Activated CD8-positive, alpha-beta memory T cell treated with anti-CD3 and anti-CD28 coated beads for 4 hours (primary cell): ENCODE measurements at places on chromosomes 5 and 9.

DNA sequence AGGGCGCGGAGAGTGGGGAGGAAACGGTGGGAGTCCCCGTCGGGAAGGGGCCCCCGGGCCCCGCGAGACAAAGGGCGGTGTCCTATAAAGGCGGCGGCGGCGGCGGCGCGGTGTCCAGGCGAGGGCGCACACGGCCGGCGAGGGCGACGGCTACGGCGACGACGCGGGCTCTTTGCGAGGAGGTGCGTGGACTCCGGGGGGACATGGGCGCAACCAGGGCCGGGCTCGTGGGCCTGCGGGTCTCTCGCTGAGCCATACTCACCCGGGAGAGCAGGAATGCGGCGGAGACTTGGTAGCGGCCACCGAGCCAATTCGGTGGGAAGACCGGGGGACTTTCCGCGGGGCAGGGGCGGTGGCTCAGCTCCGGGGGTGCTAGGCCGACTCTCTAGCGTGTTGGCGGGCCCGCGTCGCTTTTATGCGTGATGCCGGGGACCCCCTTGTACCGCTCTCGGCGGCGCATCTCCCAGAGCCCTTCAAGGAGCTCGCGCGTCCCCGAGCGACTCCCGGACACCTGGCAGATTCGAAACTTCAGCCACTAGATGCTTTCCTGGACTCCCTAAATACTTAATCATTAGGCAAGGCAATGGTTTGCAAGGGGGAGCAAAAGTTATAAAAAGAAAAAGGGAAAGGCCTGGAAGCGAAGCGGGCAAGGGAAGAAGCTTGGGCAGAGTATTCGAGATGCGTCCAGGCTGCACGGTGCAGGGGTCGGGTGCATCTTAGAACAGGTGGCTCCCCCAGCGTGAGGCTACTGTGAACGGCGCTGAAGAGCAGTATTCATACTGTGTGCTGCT lies 5.9 kb upstream of the TAL2 start:
- DNase-seq: no peak

DNA sequence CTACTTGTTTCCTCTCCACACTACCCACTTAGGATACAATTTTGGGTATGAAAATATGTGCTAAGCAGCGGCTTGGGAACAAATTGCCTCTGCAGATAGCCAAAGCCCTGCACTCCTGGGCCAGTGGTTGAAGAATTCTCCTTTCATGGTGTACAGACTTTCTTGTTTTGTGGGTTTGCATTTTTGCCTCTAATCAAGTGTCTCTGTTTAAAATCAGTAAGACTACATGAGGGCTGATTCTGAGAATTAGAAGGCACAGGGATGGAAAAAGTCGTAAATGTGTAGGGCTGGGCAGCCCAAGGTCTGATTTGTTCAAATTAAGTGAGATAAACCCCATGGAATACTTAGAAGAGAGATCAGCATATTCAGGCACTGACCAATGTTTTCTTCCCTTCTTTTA lies 103.7 kb upstream of the CD180 start:
- no peak for DNase-seq

DNA sequence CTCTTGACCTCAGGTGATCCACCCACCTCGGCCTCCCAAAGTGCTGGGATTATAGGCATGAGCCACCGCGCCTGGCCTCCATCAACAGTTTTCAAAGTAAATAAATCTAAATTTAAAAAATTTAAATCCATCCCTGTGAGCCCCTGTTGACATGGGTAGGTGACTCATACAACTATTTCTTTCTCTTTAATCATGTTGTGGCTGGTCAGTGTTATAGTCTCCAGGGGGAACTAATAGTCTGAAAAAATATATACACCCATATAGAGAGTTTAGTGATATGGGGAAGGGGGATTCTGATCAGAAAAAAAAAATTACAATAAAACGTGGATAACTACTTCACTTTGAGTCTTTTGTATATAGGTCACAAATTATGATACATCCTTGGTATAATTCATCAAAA lies 159.2 kb downstream of the ZNF608 start:
- DNase-seq: no peak

GRCh38 chr9:120924698-120925534 lies 1.7 kb downstream of the TRAF1 start:
- no peak for DNase-seq
